Activated CD4-positive, alpha-beta T cell treated with anti-CD3 and anti-CD28 coated beads, Interleukin-2, amount 50 U/mL, for 4 hours (primary cell): ENCODE measurements at places on chromosomes 12 and 14.

DNA sequence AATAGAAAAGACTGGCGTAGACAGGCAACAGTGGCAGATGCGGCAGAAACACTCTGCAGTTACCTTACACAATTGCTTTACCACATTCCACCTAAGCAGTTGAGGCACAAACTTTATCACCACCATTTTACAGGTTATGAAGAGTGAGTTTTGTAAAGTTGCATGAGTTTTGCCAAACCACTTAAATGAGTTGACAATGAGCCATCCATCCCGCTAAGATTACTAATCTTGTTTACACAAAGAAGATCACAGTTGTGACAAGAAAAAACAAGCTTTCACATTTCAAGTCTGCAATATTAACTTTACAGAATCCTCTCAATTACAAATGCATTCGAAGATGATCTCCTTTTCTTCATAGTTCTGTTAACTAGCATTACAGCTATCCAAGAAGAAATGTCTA lies 1.8 kb downstream of the TMCC3 start:
- no peak for DNase-seq

DNA sequence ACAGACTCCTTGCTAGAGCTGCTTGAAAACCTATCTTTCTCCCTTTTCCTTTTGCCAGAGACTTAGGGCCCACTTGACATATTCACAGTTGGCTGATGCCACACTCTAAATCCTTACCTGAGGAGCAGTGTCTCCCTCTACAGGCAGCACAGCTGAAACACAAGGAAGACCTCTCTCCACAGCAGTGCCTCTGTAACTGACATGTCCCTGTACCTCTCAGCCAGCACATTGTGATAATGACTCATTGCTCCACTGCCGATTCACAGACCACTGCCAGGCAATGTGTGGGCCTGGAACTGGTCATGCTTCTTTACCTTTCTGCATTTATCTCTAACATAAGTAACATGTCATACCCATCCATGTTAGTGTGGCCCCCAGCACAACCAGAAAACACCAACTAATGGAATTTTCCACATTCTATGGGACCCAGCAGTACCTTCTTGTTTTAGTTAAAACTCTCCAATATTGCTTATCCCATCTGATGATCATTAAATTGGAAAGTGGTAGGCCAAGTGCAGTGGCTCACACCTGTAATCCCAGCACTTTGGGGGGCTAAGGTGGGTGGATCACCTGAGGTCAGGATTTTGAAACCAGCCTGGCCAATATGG lies 56.5 kb downstream of the GTF2A1 start:
- peak; percentile 10 for DNase-seq

DNA sequence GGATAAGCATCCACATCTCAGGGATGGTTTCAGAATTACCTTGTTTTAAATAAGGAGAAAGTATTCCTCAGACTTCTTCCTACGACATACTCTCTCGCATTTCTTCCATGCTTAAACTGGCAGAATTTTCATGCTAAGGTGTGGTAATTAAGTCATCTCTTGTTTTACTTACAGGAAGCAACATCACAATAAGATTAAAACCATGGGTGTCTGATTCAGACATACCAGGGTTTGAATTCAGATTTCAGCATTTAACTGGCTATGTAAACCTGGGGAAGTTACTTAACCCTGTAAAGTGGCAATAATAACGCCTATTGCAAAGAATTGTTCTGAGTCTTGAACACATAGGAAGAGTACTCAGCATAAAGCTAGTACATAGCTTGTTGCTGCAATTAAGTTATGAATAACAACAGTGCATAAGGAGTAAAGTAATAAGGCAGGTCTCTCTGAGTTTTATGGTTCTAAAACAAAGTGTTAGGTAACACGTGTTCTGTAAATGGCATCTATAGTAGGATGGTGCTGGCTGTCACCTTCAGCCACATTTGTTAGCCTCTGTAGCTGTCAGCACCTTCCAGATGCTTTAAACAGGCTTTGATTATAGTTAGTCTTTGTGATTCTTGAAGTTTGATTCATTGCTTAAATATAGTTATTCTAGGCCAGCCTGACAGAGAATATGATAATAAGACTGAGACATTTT lies 38.8 kb downstream of the IFT43 start:
- DNase-seq, result no peak

DNA sequence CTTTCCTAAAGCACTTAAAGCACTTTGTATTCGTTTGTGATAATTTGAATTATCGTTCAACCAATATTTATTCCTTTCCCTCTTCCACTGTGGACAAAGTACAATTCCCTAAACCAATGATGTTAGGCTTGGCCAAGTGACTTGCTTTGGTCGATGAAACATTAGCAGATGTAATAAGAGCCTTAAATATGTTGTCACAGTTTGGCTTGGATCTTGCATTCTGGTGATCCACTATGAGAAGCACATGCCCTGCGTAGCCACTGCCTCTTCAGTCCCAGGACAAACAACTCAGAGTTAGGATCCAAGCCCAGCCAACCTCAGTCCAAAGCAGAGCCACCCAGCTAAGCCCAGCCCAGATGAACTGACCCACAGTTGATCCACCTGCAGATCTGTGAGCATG lies 8.4 kb upstream of the C12orf75 start:
- DNase-seq, result no peak

- no peak for DNase-seq
Measured at GRCh38 chr12:119687879-119688278, 19.9 kb downstream of the PRKAB1 start.

GRCh38 chr12:58087423-58088127 lies 146.2 kb downstream of the ATP23 start:
- no peak for DNase-seq

GRCh38 chr12:14970473-14970872 lies 2.4 kb upstream of the PDE6H start:
- DNase-seq, result no peak

GRCh38 chr12:86193931-86194330 lies 62.3 kb downstream of the MGAT4C start:
- DNase-seq, result no peak

- no peak for DNase-seq
Measured at GRCh38 chr12:33752854-33753253, 269.4 kb upstream of the ALG10 start.

DNA sequence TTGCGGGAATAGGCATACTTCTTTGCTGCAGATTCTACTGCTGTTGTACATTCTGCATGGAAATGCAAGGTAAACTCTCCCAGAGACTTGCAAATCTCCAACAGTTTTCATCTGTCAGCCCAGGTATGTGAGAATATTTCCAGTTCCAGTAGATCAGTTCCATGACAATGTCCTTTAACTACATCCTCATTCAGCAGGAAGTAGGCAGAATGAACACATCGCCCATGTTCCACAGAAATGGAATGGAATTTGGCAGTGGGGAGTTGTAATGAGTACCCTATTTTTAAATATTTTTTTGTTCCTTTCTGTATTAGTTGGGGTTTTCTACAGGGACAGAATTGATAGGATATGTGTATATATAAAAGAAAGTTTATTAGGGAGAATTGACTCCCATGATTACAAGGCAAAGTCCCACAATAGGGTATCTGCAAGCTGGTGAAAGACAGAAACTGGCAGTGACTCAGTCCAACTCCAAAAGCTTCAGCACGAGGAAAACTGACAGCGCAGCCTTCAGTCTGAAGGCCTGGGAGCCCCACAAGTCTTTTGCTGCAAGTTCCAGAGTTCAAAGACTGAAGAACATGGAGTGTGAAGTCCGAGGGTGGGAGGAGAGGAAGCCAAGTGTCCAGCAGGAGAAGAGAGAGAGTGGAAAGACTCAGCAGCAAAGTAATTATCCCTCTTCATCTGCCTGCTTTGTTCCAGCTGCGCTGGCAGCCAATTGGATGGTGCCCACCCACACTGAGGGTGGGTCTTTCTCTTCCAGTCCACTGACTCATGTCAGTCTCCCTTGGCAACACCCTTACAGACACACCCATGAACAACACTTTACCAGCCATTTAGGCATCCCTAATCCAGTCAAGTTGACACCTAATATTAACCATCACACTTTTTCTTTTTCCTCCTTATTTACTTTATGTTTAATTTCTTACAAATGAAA lies 110.4 kb upstream of the SCAF11 start:
- DNase-seq, result no peak

DNA sequence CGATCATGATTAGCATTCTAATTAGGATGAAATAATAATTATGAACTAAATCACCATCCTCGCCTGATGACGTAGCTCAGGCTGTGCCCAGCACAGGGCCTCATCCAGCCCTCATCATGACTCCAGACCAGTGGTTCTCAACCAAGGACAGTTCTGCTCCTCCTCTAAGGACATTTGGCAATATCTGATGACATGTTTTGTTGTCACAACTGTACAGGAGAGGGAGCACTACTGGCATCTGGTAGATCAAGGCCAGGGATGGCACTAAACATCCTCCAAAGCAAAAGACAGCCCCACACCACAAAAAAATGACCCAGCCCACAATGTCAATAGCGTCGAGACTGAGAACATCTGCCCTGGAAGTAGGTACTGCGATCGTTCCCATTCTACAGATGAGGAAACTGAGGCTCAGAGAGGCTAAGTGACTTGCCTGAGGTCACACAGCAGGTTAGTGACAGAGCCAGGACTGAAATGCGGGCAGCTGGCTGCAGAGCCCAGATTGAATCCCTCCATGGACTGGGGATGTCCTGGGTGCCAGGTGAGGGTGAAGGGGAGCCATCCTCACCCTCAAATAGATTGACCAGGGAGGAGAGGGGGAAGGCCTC lies 15.5 kb downstream of the TRPV4 start:
- DNase-seq, result no peak

- DNase-seq, result no peak
Measured at GRCh38 chr12:84091651-84092050, 820.9 kb downstream of the SLC6A15 start.
